ENCODE measurements at places on chromosomes 2 and 18.

GRCh38 chr2:212815453-212815852 lies 276.9 kb upstream of the ERBB4 start:
- DNase-seq = no peak

- no peak for DNase-seq
Measured at GRCh38 chr18:9627642-9628041, 13.3 kb upstream of the PPP4R1 start.

GRCh38 chr2:20935168-20935775 lies 108.6 kb downstream of the APOB start:
- DNase-seq = no peak

GRCh38 chr18:47545613-47546012 lies 294.2 kb upstream of the SKOR2 start:
- no peak for DNase-seq

DNA sequence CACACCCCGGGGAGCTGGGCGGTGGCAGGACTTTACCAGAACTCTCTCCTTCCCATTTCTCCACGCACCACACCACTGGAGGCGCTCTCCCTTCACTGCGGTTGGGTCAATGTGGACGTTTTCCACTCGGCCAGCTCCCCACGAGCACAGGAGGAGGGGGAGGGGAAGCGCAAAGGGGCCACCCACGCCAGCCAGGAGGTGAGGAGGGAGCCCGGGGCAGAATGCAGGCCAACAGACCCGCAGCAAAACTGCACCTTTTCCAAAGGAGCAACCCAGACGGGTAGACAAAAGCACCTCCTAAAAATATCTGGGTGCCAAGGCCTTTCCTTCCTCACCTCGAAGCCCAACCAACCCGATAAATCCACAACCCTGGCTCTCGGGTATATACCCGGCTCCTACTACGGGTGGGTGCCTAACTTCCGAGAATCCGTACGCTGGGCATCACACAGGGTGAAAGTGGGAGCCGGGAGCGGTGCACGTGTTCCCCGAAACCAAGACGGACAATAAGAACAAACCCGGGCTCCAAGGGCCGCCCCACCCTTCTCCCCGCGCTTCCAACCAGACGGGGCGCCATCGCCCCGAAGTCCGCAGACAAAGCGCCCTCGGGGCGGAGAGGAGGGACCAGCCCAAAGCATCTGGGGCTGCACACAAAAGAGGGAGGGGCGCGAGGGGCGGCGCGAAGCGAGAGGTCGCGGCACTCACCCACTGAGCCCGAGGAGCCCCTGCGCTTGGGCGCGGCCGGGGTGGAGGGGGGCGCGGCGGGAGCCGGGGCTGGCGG lies 1.0 kb downstream of the RTN4 start:
- peak; percentile 34 for DNase-seq

DNA sequence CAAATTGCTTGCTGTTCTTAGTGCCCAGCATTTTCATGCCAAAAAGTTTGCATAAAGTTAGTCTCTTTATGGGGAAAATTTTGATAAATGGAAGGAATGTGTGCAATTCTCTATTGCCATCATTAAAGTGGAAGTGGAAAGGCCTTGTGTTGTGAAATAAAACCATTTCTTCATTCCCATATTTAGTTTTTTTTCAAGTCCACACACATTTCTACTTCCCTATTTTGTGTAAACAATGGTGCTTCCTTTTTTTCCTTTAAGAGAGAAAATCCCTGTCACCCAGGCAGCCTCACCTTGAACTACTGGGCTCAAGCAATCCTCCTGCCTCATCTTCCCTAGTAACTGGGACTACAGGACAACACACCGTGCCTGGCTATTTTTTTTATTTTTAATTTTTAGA lies 42.3 kb upstream of the NCOA1 start:
- no peak for DNase-seq

DNA sequence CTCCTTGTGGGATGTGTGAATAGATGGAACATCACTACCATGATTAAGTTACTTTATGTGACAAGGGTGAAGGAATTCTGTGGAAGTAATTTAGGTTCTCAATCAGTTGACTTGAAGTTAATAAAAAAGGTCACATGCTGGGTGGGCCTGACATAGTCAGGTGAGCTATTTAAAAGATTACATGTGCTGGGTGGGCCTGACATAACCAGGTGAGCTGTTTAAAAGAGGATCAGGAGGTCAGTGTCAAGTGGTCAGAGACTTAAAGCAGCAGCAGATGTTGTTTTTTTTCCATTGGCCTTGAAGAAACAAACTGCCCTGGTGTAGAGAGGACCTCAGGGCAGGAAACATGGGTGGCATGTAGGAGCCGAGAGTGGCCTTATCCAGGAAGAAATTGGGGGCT lies 3.3 kb downstream of the IL1R2 start:
- no peak for DNase-seq

DNA sequence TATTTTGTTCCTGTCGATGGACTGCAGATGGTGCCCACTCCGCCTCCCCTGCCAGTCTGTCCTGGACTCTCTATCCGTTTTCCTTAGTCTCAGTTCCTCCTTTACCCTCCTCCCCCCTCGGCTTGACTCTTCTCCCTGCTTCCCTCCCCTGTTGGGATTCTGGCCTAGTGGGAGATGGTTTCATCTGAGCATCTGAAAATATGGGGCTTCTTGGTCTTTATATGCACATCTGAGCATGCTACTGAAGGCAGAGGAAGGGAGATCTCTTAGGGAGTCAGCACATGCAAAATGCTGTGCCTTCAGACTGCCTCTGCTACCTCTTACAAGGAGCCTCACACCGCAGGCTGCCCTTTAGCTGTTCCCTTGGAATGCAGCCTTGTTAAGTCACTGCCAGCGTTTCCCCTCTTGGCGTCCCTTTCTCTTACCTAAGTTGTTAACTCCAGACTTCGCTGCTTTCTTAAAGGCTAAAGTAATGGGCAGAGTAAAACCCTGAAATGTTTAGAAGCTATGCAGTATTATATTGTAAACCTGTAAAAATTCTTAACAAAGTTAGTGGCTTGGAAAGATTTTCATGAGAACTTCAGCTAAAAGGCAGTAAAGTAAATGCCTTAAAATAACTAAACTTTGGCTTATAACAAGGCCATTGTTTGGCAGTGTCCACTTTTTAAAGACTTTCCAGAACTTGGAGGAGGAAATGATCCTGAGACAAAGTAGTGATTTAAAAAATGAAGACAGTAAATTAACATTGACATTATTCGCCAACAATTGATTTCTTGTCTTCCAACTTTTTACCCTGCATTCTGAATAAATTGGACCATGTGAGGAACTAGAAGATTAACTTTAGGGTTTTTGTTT lies 49.8 kb downstream of the LDLRAD4 start:
- no peak for DNase-seq

DNA sequence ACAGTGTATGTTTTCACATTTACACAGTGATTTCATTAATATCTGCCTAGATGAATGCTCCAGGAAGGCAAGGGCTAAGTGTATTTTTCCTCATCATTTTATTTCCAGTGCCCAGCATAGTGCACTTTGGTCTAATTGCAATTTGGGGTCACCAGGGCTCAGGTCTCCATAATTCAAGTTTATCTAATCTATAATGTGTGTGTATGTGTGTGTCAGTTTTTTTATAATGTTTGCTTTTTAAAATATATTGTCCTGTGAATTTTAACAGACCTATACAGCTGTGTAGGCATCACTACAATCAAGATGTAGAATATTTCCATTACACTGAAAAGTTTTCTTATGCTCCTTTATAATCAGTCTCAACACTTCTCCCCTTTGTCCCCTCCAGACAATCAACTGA lies 620.4 kb downstream of the STK39 start:
- DNase-seq = no peak

DNA sequence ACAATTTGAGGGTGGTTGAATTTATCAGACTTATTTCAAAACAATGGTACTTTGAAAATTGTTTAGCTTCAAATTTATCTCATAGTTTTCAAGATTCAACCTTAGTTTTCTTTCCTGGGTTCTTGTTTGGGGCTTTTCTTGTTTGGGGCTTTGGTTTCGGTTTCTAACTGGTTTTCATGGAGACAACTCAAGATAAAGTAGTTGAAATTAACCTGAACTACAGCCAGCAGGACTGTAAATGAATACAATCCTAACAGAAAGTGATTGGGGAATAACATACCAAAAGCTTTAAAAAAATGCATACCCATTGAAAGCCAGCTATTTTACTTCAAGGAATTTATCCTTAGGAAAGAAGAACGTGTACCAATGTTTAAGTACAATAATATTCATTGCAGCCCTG lies 133.5 kb upstream of the SLC14A2 start:
- no peak for DNase-seq

- DNase-seq = no peak
Measured at GRCh38 chr2:126899616-126900185, 1.0 kb downstream of the TEX51 start.

- DNase-seq = no peak
Measured at GRCh38 chr2:158046121-158046880, 55.4 kb upstream of the UPP2 start.

GRCh38 chr2:32442020-32442467 lies 85.2 kb downstream of the BIRC6 start:
- no peak for DNase-seq

GRCh38 chr2:88903749-88904353 lies 212.4 kb downstream of the RPIA start:
- no peak for DNase-seq

DNA sequence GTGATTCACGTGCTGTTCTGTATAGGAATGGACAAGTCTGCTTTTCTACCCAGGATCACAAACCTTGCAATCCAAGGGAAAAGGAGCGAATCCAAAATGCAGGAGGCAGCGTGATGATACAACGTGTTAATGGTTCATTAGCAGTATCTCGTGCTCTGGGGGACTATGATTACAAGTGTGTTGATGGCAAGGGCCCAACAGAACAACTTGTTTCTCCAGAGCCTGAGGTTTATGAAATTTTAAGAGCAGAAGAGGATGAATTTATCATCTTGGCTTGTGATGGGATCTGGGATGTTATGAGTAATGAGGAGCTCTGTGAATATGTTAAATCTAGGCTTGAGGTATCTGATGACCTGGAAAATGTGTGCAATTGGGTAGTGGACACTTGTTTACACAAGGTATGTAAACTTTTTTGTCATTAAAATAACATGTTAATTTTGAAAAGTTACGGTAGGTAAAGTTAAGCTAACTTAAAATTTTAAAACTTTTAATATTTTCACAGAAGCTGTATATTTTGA lies 33.0 kb downstream of the PPM1B start:
- no peak for DNase-seq

GRCh38 chr2:178401994-178402437 lies 49.0 kb downstream of the PRKRA start:
- no peak for DNase-seq

DNA sequence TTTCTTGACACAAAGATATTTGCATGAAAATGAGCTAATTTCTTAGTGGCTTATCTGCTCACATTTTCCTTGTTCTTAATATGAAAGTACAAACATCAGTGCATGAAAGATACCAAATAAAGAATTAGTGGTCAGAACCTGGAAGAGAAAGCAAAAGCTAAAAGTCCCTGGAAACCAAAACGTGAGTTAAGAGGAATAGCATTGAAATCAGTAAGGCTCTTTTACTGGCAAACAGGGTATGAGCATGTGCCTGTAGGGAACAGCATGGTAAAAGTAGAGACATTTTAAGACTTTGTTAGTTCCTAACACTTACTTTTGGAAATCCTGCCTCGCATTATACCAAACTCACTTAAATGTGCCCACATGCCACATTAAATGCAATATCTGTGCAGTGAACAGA lies 31.9 kb upstream of the CWC22 start:
- DNase-seq = no peak

GRCh38 chr2:145495590-145495989 lies 975.7 kb upstream of the ZEB2 start:
- no peak for DNase-seq

DNA sequence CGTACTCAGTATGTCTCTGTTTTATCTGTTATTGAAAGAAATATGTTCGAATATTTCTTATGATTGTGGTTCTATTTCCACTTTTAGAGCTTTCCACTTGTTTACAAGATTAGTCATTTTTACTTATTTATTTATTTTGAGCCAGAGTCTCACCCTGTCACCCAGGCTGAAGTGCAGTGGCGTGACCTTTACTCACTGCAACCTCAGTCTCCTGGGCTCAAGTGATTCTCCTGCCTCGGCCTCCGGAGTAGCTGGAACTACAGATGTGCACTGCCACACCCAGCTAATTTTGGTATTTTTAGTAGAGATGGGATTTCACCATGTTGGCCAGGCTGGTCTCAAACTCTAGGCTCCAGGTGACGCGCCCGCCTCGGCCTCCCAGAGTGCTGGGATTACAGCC lies 53.3 kb downstream of the HIBCH start:
- DNase-seq = no peak

DNA sequence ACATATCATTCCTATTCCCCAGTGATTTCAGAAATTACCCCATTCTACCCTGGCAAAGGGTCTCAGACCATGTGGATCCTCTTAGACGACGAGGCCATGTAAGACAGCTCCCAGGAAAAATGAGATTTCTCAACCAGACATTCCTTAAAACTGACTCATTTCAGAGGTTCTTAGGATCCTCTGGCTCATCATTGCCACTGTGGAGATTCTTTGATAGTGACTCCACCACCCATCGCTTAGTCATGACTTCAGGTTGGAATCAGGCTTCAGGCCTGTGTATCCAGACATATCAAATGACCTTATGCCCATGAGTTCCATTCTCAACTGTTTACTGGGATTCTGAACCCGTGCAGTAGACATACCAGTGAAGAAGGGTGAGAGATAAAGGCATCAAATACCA lies 245.6 kb upstream of the TCF4 start:
- DNase-seq = no peak

DNA sequence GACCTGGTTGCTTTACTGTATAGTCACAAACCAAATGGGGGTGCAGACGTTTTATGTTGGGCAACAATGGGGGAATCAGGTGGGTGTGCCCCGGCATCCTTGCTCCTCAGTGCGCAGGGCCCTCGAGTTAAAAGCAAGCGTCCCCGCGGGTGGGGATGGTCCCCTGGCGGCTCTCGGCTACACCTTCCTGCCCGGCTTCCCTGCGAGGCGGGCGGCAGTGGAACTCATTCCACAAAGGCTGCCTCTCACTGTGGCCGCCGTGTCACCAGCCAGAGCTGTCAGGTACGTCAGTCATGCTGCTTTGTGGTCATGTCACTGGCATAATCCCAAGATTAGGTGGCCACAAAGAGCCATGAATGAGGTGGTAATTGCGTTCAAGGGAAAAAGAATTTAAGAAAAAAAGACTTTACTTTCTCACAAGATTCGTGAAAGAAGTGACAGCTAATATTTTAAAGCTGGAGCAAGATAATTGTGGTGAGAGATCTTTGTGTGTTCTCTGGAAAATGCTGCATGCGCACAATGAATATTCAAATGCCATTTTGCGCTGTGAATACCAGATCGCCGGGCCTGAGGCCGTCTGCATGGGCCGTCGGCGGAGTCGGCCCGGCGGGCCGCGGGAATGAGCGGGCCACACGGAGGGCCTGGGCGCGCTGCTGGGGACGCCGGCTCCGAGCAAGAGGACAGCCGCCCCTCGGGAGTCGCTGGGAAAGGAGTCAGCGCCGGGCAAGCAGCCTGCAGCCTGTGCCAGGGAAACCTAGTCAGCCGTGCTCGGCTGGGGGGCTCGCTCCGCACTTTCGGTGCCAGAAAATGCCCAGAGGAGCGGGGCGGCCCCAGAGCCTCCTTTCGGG lies 82.3 kb upstream of the LDLRAD4 start:
- no peak for DNase-seq

DNA sequence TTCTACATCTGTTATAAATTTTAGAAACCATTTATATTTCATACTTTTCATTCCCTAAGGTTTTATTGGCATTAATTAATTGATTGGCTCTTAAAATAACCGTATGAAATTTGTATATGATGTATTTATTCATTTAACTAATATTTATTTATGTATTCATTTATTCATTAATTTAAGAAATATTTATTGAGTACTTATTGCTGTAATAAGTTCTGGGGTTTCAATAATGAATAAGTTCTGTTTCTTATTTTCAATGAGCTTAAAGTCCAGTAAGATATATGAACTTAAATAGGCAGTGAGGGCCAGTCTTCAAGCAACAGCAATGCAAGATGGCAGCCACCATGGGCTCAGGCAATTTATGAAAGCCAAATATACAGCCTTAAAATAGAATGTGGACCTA lies 17.9 kb downstream of the CDK15 start:
- no peak for DNase-seq
